ENCODE measurements at places on chromosomes 7 and 10.

GRCh38 chr10:87837445-87837844, 19.4 kb upstream of the ATAD1 start:
- no peak overlapping the region for H3K27ac ChIP-seq
- H3K36me3 ChIP-seq = peaks cover 2% of the 10 kb centered on the region
- H3K4me1 ChIP-seq = no peaks in the 10 kb centered on the region
- H3K27me3 ChIP-seq = peaks cover 5% of the 10 kb centered on the region
- no peak overlapping the region for H3K4me3 ChIP-seq

DNA sequence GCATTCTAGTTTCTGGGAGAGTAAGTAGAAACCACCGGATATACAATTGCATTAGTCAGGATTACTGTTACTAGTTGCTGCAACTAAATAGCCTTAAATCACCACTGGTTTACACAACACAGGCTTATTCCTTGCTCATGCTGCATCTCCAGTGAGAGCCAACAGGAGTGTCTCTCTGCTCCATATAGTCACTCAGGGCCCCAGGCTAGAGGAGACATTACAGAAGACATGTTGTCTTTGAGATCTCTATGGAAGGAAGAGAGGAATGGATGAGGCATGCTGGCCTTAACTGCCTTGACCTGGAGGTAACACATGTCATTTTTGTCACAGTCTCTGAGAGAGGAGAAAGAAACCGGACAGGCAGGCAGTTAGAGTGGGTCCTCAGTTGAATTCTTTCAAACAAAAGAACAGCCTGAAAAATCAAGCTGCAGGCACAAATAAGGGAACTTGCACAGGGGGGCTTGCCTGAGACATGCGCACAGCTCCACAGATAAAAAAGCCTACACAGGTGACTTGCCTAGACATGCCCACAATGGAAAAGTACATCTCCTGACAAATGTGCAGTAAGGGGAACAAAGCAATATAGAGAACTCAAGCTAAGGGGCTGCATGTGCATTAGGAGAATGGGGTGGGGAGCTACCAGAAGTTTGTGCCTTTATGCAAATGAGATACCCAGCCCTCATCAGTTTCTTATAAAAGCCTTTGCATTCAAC, 348.0 kb downstream of the TYW1 start:
- no peaks in the 10 kb centered on the region for H3K27me3 ChIP-seq
- peaks cover 2% of the 10 kb centered on the region for H3K36me3 ChIP-seq
- H3K4me3 ChIP-seq = no peak overlapping the region
- peaks cover 5% of the 10 kb centered on the region for H3K4me1 ChIP-seq
- H3K27ac ChIP-seq = no peak overlapping the region

GRCh38 chr10:16828701-16829175, 11.5 kb upstream of the RSU1 start:
- no peaks in the 10 kb centered on the region for H3K36me3 ChIP-seq
- H3K27ac ChIP-seq = no peak overlapping the region
- H3K4me1 ChIP-seq = peaks cover 10% of the 10 kb centered on the region
- H3K27me3 ChIP-seq = peaks cover 6% of the 10 kb centered on the region
- no peak overlapping the region for H3K4me3 ChIP-seq
- DNase-seq = no peak

DNA sequence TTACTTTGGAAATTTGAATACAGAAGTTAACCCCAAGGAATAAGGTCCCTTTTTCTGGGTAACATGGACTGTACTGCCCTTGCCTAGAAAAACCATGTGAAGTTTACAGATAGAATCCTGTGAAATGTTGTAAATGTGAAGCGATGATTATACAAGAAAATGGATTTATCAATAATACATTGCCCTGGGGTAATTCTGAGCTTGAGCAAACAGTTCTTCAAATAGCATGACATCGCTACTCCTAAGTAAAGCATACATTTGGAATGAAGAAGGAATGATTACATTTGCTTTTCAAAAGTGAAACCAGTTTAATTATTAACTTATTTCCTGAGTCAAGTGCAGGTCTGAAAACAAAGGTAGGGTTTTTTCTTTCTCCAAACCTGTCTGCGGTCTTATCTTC, 43.3 kb upstream of the FZD8 start:
- no peak for DNase-seq
- peaks cover 2% of the 10 kb centered on the region for H3K4me1 ChIP-seq
- no peak overlapping the region for H3K4me3 ChIP-seq
- H3K27ac ChIP-seq = no peak overlapping the region
- H3K36me3 ChIP-seq = peaks cover 2% of the 10 kb centered on the region

DNA sequence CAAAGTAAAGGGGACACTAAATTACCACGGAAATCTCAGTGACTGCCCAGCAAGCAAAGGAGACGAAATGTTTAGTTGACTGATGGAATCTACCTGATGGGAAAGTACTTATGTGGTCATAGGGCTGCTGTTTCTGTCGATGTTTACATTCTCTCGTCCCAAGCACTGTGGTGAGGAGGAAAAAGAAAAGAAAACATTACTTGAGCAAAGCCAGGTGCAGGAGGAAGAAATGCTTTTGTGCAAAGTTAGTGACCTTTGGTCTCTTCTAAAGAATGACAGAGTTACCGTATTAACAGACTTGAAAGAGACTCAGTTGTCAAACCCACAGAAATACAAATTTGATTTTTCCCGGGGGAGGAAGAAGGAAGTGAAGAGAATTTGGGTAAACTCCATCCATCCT, 43.3 kb upstream of the FMC1 start:
- H3K27me3 ChIP-seq = no peaks in the 10 kb centered on the region
- H3K4me3 ChIP-seq = no peak overlapping the region
- peaks cover 4% of the 10 kb centered on the region for H3K36me3 ChIP-seq
- H3K4me1 ChIP-seq = peaks cover 4% of the 10 kb centered on the region

GRCh38 chr10:91642831-91643692, 10.2 kb upstream of the PPP1R3C start:
- no peak for DNase-seq
- peaks cover 9% of the 10 kb centered on the region for H3K36me3 ChIP-seq
- no peak overlapping the region for H3K4me3 ChIP-seq
- H3K4me1 ChIP-seq = no peaks in the 10 kb centered on the region

GRCh38 chr7:25780904-25781303, 371.1 kb upstream of the NFE2L3 start:
- no peaks in the 10 kb centered on the region for H3K36me3 ChIP-seq
- H3K27me3 ChIP-seq = peaks cover 22% of the 10 kb centered on the region
- no peaks in the 10 kb centered on the region for H3K4me1 ChIP-seq
- no peak overlapping the region for H3K27ac ChIP-seq

GRCh38 chr10:4344492-4344994, 481.5 kb upstream of the AKR1E2 start:
- DNase-seq = no peak
- H3K4me1 ChIP-seq = peaks cover 3% of the 10 kb centered on the region
- no peaks in the 10 kb centered on the region for H3K36me3 ChIP-seq

DNA sequence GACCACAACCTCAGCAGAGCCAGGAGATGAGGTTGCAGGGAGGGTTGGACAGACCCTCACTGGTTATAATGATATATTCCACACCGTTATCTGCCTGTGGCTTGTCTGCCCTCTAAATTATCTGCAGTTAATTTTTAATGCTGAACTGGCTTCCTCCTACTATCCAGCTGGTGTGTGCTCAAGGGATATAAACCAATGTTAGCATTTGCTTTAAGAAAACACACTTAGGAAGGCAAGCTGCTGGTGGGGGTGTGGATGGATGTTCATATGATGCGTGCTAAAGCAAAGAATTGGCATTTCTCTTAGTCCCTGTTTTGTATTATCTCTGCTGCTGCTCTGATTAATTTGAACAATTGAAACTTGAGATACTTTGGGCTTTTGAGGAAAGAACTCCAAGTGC, 132.2 kb upstream of the NPVF start:
- H3K27me3 ChIP-seq = peaks cover 57% of the 10 kb centered on the region
- H3K4me3 ChIP-seq = no peak overlapping the region
- no peak overlapping the region for H3K27ac ChIP-seq
- DNase-seq = no peak

DNA sequence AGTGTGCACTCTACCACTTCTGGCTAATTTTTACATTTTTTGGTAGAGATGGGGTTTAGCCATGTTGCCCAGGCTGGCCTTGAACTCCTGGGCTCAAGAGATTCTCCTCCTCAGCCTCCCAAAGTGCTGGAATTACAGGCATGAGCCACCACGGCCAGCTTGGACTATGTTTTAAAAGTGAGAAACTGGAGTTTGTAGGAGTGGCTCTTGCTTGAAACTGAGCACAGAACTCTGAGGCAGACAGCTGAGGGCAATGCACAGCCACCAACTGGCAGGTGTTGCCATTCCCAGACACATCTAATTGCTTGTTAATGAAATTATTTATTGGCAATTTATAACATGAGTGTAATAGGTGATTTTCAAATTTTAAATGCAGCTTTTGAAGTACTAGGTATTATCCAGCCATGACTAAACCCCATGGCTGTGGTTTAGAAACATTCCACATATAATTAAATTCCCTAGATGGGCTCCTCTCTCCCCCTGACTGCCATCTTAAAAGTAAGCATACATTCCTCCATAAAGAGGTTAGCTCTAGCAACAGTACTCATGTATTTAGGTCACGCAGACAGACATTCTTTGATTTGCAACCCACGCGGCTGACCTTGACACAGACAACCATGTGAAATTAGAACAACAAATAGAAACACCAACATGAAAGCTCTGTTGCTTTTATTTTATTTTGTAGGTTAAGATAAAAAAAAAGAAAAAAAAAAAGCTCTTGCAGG, 19.8 kb downstream of the PANK1 start:
- DNase-seq = no peak
- H3K36me3 ChIP-seq = peaks cover 2% of the 10 kb centered on the region
- no peaks in the 10 kb centered on the region for H3K27me3 ChIP-seq
- H3K4me1 ChIP-seq = peaks cover 5% of the 10 kb centered on the region
- H3K4me3 ChIP-seq = no peak overlapping the region

- no peak overlapping the region for H3K27ac ChIP-seq
- peaks cover 3% of the 10 kb centered on the region for H3K36me3 ChIP-seq
- H3K4me3 ChIP-seq = no peak overlapping the region
Measured at GRCh38 chr7:7017707-7018280, 164.6 kb upstream of the C1GALT1 start.

DNA sequence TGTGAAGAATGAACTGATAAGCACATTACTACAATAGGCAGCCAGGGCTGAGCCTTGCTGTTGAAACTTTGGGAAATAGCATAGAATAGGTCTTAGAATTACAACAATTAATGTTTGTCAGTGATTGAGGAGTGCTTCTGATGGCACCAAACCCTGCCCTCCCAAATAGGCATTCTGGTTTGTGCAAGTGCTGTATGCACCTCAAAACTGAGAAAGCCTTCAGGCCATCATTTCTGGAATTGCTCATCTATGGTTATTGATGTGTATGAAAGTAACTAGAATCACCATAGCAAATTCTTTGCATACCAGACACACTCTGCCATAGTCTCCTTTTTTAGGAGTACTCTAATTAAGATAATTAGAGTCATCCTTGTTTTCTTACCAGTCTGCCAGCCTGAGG, 585.0 kb upstream of the MBL2 start:
- H3K4me3 ChIP-seq = no peak overlapping the region
- no peaks in the 10 kb centered on the region for H3K36me3 ChIP-seq
- H3K27me3 ChIP-seq = no peaks in the 10 kb centered on the region
- H3K27ac ChIP-seq = no peak overlapping the region
- H3K4me1 ChIP-seq = no peaks in the 10 kb centered on the region

DNA sequence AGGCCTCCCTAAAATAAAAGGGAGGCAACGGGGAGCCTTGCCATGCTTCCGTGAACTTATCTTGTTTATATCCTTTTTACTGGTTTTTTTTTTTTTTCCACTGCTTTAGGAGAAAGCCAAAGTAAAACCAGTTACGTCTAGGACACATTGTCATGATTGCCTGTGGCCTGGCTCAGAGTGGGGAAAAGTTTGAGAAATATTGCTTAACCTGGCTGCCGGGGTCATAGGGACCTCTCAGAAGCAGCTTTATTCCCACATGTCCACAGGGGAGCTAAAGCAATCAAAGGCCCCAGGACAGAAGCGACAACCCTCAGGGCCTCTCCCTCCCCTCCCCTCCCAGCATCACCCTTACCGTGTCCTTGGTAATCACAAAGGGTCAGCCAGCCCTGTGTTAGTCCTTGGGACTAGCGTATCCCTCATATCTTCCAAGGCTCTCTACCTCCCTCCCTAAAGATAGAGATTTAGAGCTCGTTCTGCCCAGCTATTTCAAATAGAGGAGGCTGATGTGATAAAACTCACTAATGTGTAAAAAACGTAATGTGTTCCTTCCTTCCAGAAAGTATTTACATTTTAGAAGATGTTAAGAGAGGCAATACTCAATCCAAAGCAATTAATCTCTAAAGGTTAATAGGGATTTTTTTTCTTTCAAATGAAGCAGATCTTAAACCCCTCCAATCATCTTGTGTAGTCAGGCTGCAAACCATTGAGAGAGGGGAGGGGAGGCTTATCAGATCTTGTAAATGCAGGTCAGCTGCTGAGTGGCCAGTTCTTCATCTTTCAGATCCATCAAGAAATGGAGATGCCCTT, 64.8 kb upstream of the PRKAR2B start:
- H3K4me3 ChIP-seq = no peak overlapping the region
- H3K4me1 ChIP-seq = no peaks in the 10 kb centered on the region
- no peak overlapping the region for H3K27ac ChIP-seq

- DNase-seq = no peak
- peaks cover 15% of the 10 kb centered on the region for H3K27me3 ChIP-seq
- no peaks in the 10 kb centered on the region for H3K36me3 ChIP-seq
- H3K4me3 ChIP-seq = no peak overlapping the region
Measured at GRCh38 chr7:142413280-142414000, 155.6 kb upstream of the PRSS58 start.

- H3K27ac ChIP-seq = no peak overlapping the region
- no peak for DNase-seq
- H3K4me3 ChIP-seq = no peak overlapping the region
- H3K36me3 ChIP-seq = no peaks in the 10 kb centered on the region
- peaks cover 38% of the 10 kb centered on the region for H3K27me3 ChIP-seq
Measured at GRCh38 chr10:87715552-87716347, 56.1 kb downstream of the PAPSS2 start.

GRCh38 chr10:125554016-125554703, 128.8 kb downstream of the TEX36 start:
- H3K27me3 ChIP-seq = peaks cover 16% of the 10 kb centered on the region
- H3K4me3 ChIP-seq = no peak overlapping the region
- DNase-seq = no peak
- H3K27ac ChIP-seq = no peak overlapping the region

GRCh38 chr7:141045842-141046620, 27.8 kb upstream of the TMEM178B start:
- H3K27me3 ChIP-seq = peaks cover 9% of the 10 kb centered on the region
- peaks cover 2% of the 10 kb centered on the region for H3K36me3 ChIP-seq
- H3K4me1 ChIP-seq = no peaks in the 10 kb centered on the region
- no peak overlapping the region for H3K27ac ChIP-seq
- no peak for DNase-seq

GRCh38 chr10:17220652-17221100, 7.4 kb upstream of the VIM start:
- no peaks in the 10 kb centered on the region for H3K36me3 ChIP-seq
- no peak for DNase-seq
- H3K27me3 ChIP-seq = no peaks in the 10 kb centered on the region
- H3K4me3 ChIP-seq = no peak overlapping the region
